Ovary (tissue), 10 donors: ENCODE measurements at places on chromosomes 6 and 20. TPM values are rescaled to one million over a fixed set of nuclear protein-coding genes. Genes with fewer than 3 reads are reported as not detected.

C6orf47 gene
- 19.7 TPM for total RNA-seq

GRCh38 chr20:51703400-51704287 is 64.5 kb downstream of the ATP9A start:
- no peak for DNase-seq

DNA sequence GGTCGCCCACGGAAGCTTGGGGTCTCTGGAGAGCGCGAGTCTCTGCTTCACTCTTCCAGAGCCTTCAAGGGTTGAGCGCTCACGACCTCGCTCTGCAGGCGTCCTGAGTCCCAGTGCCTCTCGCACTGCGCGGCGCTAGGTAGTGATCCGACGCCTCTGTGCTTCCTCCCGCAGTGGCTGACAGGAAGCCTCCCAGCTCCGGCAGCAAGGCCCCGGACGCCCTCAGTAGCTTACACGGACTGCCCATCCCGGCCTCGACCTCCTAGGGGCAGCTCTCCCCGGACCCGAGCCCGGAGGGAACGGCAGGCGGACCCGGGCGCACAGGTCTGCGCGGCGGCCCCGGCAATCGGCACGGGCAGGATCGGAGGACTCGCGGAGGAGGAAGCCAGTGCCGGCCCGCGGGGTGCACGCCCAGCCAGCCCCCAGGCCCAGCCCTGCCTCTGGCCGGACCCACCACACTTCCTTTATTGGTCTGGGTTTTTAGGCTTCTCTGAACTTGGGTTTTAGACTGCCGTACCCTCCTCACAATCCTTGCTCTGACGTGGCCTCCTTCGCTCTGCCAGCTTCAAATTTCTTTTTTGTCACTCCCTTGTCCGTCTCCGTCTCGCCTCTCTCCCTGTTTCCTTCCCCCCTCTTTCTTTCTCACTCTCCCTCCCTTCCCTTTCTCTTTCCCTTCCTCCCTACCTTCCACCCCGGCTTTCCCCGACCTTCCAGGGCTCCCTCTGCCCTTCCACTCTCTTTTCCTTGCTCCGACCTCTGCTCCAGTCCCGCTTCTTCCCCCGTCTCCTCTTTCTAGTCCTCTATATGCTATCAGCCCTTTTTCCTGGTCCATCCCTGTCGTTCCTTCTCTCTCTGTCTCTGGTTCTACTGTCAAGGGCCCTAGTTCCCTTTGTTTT is 9.1 kb downstream of the PAX1 start:
- DNase-seq, result no peak

GRCh38 chr6:157984686-157985225 is 3.1 kb downstream of the SYNJ2 start:
- DNase-seq, result no peak

DNA sequence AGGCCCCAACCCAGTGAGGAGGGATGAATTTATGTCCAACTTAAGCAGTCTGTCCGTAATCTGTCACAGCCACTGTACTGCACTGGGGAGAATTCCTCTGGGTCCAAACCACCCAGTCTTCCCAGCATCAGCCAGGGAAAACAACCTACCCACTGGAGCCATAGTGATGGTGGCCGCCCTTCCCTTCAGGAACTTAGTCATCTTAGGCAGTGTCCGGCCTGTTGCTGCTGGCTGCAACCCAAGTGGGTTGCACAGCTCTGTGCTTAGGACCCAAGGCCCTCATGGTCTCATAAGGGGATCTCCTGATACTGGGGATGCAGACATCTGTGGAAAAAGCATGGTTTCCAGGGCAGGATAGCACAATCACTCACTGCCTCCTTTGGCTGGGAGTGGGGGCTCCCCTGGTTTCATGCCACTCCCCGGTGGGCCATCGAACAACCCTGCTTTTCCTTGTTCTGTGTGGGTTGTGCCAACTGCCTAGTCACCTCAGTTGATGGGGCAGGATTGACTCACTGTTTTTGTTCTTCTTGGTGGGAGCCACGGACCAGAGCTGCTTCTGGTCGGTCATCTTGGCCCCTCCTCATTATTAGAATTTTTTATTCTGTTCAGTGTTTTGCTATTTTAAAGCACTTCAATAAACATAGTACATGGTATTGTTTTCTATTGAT is 591.9 kb downstream of the DOK5 start:
- no peak for DNase-seq

DNA sequence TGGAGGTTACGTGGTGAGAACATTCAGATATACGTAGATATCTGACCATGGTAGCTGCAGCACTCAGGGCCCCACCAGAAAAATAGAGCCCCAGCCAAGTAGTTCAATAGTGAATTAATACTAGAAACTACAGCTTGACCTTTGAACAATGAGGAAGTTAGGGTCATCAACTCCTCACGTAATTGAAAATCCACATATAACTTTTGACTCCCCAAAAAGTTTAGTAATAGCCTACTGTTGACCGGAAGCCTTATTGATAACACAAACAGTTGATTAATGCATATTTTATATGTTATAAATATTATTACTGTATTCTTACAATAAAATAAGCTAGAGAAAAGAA is 117.9 kb downstream of the SNX5 start:
- DNase-seq, result no peak

- no peak for DNase-seq
Measured at GRCh38 chr20:41076776-41077175, 48.2 kb downstream of the TOP1 start.

- DNase-seq, result no peak
Measured at GRCh38 chr20:62617711-62618483, 24.4 kb upstream of the SLCO4A1 start.

SS18L1 gene
- 9.5 TPM for total RNA-seq

COL12A1 gene
- 207 TPM for total RNA-seq

NR2E1 gene
- total RNA-seq, result not detected

OPRM1 gene
- not detected for total RNA-seq

WDR46 gene
- total RNA-seq, result 31.1 TPM

DNA sequence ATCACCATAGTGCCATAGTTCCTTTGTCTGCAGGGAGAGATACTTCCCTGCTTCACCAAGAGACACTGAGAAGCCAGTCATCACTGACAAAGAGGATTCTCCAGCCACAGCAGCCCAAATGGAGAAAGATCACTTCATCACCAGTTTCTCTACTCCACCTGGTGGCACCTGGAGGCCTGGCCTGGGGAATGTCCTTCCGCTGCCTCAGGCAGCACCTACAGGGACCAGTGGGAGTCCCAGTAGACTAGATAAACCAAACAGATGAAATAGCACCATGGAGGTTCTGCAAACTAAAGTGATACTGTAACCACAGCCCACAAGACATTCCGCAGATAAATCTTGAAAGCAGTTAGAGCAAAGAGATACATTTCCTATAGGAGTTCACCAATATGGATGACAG is 266.5 kb downstream of the C6orf118 start:
- no peak for DNase-seq

JPH2 gene
- 7.1 TPM for total RNA-seq

GRCh38 chr6:90004511-90004910 is 110.2 kb downstream of the GJA10 start:
- no peak for DNase-seq

DNA sequence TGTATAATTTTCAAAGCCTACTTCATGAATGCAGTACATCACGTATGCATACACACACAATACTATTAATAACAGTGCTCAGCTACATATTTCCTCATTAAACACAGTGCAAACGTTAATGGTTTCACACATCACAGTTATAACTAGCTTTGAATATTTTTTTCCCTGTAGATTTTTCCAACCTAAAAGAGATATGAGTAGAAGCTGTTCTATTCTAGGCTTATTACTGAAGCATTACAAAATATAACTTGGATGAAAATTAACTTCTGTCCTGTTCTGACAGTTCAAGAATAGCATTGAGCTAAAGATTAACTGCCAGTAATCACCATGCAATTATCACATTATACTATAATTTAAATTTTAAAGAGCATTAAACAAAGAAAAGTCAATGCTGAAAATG is 6.2 kb downstream of the LMBRD1 start:
- DNase-seq, result no peak

ECT2L gene
- total RNA-seq, result 0.65 TPM

DNA sequence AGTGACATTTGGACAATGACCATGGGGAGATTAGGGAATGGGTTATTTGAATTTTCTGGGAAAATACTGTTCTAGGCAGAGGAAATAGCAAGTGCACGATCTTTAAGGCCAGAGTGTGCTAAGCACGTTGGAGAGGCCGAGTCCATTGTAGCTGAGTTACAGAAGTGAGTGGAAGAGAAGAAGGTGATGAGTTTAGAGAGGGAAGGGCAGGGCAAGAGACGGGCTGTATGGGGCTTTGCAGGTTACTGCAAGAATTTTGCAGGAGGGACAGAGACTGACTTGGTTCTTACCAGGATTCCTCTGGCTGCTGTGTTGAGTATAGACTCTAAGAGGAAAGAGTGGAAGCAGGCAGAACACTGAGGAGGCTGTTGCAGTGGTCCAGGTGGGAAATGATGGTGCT is 1.1 kb upstream of the NCOA3 start:
- no peak for DNase-seq

PSMF1 gene
- total RNA-seq, result 148 TPM

GRCh38 chr6:48377115-48377514 is 266.1 kb upstream of the PTCHD4 start:
- DNase-seq, result no peak

DNA sequence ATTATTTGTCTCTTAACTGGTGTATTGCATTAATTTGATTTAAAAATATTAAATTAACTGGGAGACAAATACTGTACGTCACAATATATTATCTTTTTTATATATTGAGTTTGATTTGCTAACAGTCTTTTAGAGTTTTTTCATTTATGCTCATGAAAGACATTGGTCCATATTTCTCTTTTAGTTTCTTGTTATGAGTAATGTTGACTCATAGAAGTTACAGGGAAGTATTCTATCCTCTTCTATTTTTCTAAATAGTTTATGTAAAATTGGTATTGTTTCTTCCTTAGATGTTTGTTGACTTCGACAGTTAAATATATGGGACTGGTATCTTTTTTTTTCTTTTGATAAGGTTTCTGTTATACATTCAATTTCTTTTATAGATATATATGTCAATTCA is 1115.6 kb upstream of the CITED2 start:
- DNase-seq, result no peak

DNA sequence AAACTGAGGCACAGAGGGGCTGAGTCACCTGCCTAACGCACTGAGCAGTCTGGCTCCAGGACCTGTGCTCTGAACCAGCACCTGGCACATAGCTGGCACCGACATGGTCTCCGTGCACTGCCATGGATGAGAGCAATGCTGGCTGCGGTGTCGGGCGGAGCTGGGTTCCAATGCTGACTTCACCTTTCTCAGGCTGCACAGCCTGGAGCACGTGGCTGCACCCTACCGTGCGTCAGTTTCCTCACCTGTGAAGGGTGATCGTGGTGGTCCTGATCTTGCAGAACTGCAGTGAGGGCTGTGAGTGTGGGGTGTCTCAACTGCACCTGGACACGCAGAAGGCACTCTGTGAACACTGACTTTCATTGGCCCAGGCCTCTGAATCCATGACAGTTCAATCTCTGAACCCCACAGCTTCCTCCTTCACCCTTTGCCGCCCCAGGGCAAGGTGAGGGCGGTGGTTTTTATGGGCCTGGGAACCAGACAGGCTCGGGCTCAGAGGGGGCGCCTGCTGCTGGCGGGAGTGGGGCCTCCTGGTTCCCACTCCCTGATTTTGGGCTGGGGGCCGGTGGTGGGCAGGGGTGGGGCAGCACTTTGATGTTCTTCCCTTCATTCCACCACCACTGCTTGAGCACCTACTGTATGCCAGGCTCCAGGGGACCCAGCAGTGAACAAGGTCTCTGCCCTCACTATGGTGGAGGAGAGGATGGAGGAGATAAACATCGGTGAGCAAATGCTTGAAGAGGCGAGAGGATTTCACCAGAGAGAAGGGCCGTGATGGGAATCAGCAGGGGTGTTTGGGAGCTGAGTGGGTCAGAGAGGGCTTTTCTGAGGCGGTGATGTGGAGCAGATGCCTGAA is 102.9 kb downstream of the CEBPB start:
- no peak for DNase-seq

GRCh38 chr6:68635706-68636513 is 828 bp downstream of the ADGRB3 start:
- DNase-seq, result peak; percentile 27

NMBR gene
- not detected for total RNA-seq

- DNase-seq, result no peak
Measured at GRCh38 chr6:48919555-48919954, 543.5 kb downstream of the MMUT start.

GRCh38 chr6:37511910-37512399 is 12.3 kb upstream of the CCDC167 start:
- DNase-seq, result no peak

DNA sequence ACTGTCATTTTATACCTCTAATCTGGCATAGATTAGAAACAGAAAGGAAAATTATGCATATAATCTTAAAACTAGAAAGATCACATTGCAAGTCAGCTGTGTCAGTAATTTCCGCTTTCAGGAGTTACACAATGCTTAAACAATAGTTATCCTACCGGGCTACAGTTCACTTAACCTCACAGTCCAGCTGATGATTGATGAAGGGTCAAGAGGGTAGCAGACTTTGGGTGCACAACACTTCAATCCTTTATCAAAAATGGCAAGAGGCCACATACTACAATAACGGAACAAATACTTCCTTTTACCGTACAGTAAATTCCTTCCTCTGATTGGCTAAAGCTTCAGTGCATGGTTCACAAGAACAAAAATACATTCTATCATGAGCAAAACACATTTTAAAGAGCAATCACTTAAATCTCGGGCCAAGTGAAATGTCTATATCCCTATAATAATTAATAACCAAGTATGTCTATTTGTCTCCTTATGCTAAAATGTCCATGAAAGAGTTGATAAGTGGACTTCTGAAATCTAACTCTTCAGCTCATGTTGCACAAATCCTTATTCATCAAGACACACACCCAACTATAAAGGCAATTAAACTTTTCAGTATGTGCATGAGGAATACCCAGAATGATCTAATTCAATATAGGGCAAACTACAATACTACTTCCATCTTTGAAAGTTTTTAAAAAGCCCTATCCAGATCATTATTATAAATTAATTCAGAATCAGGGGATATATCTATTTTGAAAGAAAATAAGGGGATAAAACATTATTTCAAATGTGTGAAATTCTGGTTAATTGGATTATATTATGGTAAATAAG is 76.8 kb downstream of the HIVEP2 start:
- DNase-seq, result no peak

DNA sequence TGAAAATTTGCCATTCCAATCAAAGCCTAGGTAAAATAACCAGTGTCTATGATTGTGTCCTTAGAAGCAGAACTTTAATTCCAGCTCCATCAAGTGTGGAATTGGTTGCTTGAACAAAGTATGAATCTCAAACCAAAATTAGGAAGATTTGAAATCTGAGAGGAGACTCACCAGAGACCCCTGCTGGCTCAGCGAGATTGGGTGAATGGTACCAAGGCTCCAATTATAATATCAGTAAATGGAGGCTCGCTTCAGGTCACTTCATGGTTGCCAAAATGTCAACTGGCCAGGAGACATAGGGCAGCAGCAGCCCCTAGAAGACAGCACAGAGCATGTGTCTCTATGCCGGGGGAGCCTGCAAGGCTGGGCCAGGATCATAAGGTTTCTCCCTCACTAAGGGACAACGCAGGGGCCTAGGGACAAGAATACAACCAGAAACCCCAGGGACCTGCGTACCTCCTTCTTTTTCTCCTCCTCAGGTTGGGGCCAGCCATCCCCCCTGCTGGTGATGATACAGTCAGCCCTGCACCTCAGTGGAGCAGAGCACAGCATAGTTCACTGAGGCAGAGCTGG is 14.0 kb downstream of the RBL1 start:
- DNase-seq, result no peak
